ENCODE measurements at places on chromosomes 5 and 9.
A peak's percentile ranks its signal among the peaks of the same experiment; 100 is the strongest.

DNA sequence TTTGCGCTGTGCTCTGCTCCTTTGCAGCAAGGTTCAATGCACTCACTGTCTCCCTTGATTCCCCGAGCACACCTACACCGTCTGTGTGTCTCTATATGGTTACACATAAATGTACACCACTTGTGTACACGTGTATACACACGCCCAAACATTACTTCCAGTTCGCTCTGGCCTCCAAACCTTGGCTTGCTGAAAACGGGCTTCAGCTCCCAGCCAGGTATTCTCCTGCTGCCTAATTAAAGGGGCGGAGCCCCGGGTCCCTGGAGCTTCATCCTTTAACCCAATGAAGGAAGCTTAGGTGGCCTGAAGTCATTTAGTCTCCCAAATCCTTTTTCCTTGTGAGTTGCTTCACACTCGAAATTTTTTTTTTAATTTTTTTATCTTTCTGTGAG lies 4.6 kb downstream of the ISL1 start:
- DNase-seq: no peak

DNA sequence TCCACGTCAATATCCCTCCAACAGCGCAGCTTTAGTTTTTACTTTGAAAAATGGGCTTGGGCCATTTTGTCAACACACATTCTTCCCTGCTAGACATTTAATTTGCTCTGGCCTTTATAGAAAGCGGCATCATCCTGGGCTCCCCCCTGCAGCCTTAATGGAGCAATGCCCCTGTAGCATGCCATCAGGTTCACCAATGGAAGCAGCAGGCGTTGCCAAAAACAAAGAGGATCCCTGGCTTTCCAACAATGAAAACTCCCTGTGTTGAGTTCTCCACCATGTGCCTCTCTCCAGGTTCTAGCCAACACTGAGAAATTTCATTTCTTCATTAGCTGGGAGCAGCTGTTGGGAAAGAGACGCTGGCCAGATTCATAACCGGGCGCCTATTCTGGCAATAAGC lies 139.5 kb downstream of the ZNF622 start:
- no peak for DNase-seq

- DNase-seq: no peak
Measured at GRCh38 chr9:95349091-95350038, 31.9 kb upstream of the FANCC start.

DNA sequence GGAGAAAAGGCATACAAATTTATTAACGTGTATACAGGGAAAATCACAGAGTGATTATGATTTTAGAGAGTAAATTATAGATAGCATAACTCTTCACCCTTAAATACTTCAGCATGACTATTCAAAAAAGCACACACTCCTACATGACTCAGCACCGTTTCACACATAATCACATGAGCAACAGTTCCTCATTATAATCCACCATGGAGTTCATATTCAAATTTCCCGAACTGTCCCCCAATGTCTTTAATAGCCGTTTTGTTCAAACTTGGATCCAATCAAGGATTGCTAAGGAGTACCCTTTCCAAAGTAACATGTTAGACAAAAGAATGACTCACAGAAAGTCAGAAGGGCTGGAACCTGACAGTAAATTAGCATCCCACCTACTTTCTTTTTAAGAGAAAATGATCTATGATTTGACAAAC lies 32.1 kb downstream of the RAPGEF1 start:
- no peak for DNase-seq

DNA sequence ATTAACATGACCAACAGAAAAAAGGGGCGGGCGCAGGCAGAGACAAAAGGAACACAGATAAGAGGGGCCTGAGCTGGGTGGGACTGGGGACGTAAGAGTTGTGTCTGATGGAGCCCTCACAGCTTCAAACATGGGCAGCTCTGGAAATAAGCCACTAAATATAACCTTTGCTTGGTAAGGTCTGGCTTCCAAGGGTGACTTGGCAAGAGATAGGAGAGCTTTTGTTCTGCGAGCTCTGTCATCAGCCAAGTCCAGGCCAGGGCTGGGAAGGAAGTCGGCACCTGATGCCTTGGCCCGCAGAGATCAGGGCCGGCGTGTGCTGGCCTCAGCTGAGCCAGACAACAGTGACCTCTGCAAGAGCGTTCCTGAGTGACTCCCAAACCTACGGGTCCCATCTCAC lies 11.8 kb downstream of the TRUB2 start:
- peak; percentile 39 for DNase-seq

GRCh38 chr5:96933764-96934707 lies 1.8 kb upstream of the LNPEP start:
- no peak for DNase-seq

All from Ammon's horn (tissue), 1 donor.